HT-29 (cell line): ENCODE measurements at places on chromosomes 1 and 21.

GRCh38 chr1:108878160-108878469 is 1.3 kb downstream of the GPSM2 start:
- DNase-seq = no peak

DNA sequence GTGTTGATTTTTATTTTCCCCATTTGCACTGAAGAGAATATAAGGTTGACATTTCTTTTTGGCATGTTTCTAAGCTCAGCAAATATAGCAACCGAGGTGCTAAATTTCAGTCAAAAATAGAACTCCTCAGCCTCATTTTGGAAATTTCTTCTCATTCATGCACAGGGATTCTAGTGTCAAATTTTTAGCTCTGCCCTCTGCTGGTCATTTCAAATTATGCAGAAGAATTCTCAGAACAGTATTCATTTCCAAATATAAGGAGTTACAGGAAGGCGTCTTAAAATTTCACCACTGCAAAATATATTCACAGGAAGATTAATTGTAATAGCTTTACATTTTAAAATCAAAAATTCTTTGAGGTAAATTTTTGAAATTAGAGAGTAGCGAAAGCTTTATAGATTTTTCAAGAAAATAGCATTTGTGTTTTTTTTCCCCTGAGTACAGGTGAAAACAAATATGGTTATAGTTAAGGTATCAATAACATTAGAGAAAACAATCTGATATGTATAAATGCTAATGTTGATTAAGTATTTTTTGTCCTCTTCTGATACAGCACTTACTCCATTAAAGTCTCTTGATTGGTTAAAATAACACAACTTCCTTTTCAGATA is 57.9 kb downstream of the FMN2 start:
- DNase-seq = peak; percentile 58

DNA sequence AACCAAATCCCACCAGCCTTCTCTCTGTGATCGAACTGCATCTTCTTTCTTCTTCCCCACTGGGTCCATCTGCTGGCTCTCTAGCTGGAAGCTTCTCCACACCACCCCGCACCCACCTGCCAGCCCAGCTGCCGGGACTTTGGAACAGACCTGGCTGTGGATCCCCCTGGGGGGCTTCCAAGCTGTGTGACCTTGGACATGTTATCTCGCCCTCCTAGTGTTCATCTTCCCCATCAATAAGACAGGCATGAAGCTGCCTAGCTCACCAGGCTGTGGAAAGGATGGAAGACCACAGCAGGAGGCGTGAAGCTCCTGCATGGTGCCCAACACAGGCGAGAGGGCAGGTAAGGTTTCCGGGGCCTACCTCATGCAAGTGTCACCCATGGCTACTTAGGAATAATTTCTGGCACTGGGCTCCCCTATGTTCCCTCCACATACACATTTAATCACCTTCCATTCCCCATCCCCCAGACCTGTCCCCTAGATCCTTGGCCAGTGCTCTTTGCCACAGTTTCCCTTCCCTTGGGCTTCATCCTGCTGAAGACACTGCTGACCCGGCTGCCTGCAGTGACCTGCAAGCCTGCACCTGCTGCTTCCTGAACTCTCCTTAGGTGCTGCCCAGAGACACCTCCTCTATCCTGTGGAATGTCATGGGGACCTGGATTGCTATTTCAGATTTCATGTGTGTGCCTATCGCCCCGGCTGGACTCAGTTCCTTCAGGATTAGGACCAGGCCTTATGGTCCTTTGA is 13.2 kb upstream of the C2CD2 start:
- no peak for DNase-seq

DNA sequence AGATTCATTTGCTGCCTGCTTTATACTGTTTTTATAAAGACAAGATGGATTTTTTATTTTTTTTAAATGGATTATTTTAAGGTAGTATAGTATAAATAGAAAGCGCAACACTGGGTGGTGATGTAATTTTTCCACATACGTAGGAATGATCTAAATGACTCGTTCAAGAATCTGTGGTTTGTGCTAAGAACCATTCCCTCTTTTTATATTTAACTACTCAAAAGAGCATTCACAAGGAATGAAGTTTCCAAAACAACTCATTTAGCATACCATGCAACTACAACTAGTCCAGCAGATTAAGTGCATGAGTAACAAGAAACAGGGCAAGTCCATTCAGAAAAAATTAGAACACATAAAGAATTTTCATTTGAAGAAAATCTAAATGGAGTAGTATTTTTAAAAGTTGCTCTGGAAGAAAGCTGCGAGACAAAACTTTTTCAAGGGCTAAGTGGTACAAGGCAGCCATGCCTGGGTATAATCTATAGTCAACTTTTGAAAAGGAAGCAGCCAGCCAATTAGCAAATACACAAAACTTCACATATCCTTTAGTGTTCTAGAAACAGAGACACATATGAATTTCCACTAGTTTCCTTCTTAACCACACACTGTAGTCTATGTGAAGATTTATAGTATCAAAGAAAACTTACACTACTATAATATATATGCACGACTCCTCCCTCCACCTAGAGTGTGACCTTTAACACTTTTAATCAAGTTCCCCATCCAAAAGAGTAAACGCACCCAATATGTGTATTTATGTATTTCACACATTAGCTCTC is 23.4 kb downstream of the GTF2B start:
- no peak for DNase-seq

DNA sequence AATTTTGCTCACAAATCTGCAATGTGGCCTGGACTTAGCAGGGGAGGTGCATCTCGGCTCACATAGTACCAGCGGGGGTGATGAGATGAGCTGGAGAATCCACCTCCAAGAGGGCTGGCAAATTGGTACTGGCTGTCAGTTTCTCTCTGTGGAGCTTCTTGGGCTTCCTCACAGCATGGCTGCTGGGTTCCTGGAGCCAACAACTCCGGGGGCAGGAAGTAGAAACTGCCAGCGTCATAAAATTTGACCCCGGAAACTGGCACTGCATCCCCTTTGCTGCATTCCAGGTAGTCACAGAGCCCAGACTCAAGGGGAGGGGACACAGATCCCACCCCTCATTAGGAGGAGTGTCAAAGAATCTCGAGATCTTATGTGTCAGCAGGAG is 17.0 kb upstream of the TNFRSF1B start:
- no peak for DNase-seq

DNA sequence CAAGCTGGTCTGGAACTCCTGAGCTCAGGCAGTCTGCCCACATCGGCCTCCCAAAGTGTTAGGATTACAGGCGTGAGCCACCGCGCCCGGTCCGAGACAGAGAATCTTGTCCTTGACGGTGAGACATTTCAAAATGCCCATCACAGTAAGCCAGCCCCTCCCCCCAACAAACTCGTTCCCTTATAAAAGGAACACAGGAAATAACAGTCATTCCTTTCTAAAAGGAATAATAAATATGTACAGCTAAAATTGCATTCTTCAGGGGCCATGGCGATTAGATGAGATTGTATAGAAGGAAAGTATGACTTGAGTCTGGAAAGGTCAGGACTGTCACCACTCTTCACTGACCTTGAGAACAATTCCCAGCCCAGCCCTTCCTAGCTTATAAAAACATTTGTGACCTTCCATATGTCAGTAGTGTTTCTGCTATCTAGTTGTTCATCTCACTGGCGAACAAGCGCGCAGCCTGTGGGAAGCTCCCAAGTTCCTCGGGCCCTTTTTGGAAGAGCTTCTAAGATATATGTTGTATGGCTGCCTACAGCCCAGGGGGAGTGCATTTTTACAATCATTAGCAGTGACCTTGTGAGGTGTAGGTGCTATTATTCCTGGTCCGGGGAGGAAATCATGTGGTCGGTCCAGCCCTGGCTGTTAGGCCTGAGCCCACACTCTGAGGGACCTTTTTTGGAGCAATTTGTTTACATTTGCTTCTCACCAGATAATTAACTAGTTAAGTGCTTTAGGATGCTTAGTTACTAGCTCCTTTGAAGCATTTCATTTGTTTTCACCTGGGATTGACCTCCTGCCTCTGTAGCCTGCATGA is 8.7 kb downstream of the SZRD1 start:
- DNase-seq = no peak

DNA sequence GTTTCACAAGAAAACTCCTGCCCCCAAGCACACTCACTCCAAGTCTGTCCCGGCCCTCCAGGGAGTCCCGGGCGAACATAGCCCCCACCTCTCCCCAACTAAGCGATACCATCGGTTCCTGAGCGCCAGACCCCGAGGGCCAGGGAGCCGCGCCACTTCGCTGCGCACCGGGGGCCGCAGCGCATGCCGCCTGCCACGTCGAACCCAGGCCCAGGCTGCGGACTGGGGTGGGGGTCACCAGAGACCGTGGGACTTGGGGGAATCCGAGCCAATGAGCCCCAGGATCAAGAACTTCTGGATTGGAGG is 801 bp downstream of the RSPO1 start:
- no peak for DNase-seq

GRCh38 chr1:15308621-15309027 is 61.6 kb downstream of the FHAD1 start:
- DNase-seq = no peak

- DNase-seq = peak; percentile 61
Measured at GRCh38 chr1:81912383-81912782, 111.6 kb downstream of the ADGRL2 start.

DNA sequence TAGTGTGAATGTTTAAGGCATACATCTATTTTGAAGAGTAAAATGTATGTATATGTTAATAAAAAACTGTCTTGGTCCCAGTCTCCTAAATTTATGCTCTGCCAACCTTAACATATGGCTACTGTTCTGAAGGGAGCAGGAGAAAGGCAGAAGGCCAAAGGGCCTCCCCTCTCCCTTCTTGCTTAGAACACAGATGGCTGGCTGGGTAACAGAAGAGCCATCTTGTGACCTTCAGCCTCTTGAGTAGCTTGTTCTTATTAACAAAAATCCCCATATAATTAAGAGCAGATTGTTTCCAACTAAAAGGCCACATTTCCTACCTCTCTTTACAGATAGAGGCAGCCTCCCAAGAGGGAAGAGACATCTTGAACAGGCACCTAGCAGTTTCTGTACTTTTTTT is 36.1 kb downstream of the EPB41 start:
- DNase-seq = no peak

GRCh38 chr21:16388911-16389560 is 659.3 kb downstream of the USP25 start:
- no peak for DNase-seq

GRCh38 chr1:25185409-25186160 is 46.7 kb downstream of the SYF2 start:
- no peak for DNase-seq

DNA sequence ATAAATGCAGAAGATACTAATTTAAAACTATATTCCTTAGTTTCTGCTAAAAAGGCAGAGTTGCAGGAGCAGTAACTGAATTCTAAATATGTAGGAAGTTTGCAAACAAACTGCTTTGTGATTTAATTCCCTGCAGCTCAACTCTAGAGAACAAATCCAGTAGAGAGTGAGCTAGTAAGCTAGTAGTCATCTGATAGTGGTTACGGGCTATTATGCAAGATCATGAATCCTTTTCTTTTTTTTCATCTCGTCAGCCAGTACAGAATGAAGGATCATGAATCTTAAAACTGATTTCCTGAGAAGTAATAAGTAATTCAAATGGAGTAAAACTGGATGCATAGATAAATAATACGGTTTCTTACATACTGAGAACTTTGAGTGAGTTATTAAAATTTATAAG is 3.3 kb downstream of the DPH5 start:
- DNase-seq = no peak
